Activated CD4-positive, alpha-beta T cell treated with anti-CD3 and anti-CD28 coated beads, Interleukin-2, amount 10 ng/mL, durations not matched to agents 7 days and 5 days (primary cell): ENCODE measurements at places on chromosomes 7 and 10. TPM values are rescaled to one million over a fixed set of nuclear protein-coding genes. Genes with fewer than 3 reads are reported as not detected.

Gene ZPBP
- not detected for total RNA-seq

Gene RABGEF1
- total RNA-seq: 21.8 TPM

DNA sequence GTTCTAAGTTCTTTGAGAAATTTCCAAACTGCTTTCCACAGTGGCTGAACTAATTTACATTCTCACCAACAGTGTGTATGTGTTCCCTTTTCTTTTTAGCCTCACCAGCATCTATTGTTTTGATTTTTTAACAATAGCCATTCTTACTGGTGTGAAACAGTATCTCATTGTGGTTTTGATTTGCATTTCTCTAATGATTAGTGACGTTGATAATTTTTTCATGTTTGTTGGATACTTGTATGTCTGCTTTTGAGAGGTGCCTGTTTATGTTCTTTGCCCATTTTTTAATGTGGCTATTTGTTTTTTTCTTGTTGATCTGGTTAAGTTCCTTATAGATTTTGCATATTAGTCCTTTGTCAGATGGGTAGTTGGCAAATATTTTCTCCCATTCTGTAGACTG is 191.4 kb downstream of the AGMO start:
- DNase-seq: no peak

- DNase-seq: no peak
These were observed 6.2 kb upstream of the ADAM8 start for GRCh38 chr10:133282846-133283390.

Gene TAS2R41
- 0.29 TPM for total RNA-seq

Gene C7orf57
- 0.21 TPM for total RNA-seq

GRCh38 chr7:110090110-110090820 is 1000.7 kb upstream of the LRRN3 start:
- peak; percentile 22 for DNase-seq

Gene PILRA
- total RNA-seq: 1.8 TPM

DNA sequence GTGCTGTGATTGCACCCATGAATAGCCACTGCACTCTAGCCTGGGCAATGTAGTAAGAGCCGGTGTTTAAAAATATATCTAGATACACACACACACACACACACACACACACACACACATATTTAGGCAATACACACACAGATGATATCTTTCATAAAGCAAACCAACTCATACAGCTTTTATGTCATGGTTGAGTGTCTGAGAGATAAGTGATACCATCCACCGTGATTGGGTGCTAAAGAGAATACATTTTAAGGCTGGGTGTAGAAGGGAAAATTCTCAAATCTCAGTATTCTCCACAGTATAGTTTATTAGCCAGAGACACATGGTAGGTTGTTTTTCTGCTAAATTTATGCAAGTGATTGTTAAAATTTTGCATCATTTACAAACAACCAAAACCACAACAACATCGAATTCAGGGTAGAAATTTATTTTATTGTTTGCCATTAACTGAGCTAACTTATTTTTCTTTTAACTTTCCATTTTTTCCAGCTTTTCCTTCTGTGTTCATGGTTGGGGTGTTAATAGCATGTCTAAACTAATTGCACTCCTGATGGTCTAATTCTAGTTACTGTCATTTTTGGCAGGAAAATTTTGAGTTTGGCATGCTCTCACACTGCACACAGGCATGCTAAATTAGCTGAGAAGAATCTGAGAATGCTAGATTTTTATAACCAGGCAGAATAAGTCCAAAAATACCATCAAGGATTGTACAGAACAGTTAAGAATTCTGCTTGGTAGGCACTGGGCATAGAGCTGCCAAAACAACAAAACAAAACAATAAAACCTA is 57.9 kb upstream of the SYPL1 start:
- DNase-seq: no peak

DNA sequence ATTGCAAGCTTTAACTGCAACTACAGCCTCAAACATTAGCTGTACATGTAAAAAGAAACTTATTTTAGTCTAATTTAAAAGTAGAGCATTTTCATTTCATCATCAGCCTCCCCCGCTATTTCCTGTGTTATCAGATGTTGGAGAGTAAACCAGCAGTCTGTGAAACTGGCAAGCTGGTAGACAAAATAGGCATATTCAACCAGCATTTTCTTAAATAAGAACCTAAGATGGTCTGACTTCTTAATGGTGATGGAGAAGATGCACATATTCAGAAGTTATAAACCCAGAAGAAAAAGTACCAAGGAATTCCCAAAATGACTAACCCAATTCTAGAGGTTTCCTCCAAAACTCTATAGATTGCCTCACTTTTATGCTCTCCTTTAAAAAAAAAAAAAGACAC is 24.9 kb downstream of the PIK3AP1 start:
- DNase-seq: no peak

GRCh38 chr10:12484002-12484918 is 134.9 kb downstream of the CAMK1D start:
- no peak for DNase-seq

Gene CPN1
- not detected for total RNA-seq

Gene PON1
- not detected for total RNA-seq

- no peak for DNase-seq
These were observed 1.6 kb downstream of the TSPAN14 start for GRCh38 chr10:80455461-80456349.

Gene LRRD1
- not detected for total RNA-seq

Gene LIPK
- not detected for total RNA-seq

GRCh38 chr10:33381451-33382215 is 47.2 kb upstream of the NRP1 start:
- no peak for DNase-seq

DNA sequence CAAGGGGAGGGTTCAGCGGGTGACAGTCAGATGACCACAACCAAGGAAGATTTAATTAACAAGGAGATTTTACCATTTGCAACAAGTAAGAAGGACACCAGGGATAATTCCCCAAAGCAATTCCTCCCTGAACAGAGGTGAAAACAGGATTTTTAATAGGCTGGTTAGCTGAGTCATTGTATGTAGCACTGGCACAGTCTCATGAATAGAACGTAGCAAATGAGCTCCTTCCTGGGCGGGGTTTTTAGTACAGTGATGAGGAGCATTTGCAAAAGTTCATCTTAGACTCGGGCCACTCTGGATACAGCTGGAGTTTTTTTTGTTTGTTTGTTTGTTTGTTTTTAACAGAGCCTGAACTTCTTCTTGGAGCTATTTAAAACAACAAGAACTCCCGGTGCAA is 39.0 kb downstream of the TAC1 start:
- DNase-seq: no peak

Gene MSMB
- not detected for total RNA-seq

Gene LRIT1
- total RNA-seq: not detected

Gene CYP2C19
- not detected for total RNA-seq

DNA sequence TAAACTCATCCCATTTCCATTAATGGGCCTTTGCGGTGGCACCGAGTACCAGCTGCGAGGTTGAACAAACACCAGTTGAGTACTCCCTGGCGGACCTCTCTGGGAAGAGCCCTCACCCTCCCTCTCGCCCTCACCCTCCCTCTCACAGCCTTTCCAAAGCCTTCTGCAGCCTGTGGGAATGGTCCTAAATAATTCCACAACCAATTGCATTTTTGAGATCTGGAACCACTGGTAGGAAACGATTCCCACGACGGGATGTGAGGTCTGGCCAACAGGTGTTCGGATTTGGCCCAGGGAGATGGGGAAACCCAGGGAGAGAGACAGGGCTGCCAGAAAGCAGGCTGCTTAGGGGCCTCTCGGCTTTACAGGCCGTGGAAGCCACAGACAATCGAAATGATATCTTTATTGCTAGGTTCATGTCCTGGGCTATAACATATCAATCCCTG is 5.3 kb downstream of the PTF1A start:
- no peak for DNase-seq
